ENCODE measurements at places on chromosomes 1 and 21. TPM values are rescaled to one million over a fixed set of nuclear protein-coding genes. Genes with fewer than 3 reads are reported as not detected.
A peak's percentile ranks its signal among the peaks of the same experiment; 100 is the strongest.

Gene NBPF20
- 2.5 TPM for total RNA-seq

Gene CYP2J2
- total RNA-seq = 4.2 TPM

Gene ITLN2
- total RNA-seq = not detected

Gene ALPL
- 1.4 TPM for total RNA-seq

Gene NR5A2
- 0.23 TPM for total RNA-seq

Gene CFHR2
- not detected for total RNA-seq

Gene GAS5
- 584 TPM for total RNA-seq

Gene LMX1A
- not detected for total RNA-seq

GRCh38 chr1:32538887-32539583 lies at the start of gene ZBTB8A:
Gene ZBTB8A (plus strand): TSS chr1:32539427. CDS start chr1:32592932, 53,505 bp downstream.
- DNase-seq = peak; percentile 66

DNA sequence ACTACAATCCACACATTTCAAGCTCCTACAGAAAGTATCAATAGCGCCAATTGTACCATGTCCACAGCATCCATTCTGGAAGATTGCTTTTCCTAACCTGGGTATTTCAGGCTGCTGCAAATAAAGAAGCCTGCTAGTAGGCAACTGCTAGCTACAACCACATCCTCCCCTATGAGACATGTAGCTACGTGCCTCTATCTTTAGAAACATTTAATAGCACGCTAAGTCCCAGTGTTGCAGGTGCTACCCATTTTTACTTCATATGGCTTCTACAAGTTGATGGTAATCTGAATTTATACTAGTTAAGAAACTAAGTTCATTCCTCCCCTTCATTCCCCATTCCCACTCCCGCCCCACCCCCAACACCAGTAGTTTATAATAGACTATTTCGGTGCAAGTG lies 7.4 kb upstream of the AMPD1 start:
- no peak for DNase-seq

- no peak for DNase-seq
Observed at GRCh38 chr1:97350241-97350640, 570.6 kb downstream of the DPYD start.

DNA sequence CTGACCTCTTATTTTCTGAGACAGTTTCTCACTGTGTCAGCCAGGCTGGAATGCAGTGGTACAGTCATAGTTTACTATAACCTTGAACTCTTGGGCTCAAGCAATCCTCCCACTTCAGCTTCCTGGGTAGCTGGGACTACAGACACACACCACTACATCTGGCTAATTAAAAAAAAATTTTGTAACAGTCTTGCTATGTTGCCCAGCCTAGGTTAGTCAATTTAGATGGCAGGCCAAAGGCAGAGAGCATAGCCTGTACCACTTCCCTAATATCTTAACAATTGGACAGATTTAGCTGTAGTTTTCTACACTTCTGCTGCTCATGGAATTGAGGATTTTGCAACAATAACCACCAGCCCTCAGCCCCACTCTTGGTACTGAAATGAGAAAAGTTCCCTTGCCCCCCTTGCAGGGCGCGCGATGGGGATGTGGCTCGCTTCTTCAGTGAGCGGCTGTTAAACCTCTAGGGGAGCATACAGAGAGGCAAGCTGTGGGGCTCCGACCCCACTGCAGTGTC lies 34.9 kb upstream of the PTGFRN start:
- DNase-seq = peak; percentile 48

DNA sequence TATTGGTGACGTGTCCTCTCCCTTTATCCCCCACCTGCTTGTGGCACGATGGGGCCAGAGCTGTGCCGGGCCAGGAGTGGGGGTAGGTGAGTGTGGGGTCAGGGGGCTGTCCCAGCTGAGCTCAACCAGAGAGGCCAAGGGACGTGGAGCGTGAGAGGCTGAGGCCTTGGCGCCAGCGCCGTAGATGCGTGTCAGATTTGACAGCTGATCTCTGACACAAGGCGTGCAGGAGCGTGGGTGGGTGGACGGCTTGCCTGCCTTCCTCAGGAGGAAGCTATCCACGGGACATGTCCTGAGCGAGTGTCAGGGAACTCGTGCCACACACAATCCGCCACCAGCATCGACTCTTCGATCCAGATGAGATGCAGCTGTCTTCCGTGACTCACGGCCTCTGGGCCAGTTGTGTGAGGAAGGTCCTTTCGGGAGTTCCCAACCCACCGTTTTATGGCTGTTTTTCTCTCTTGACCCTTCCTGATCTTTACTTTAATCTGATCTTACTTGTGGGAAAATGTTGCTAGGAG lies 56.7 kb downstream of the SPSB1 start:
- DNase-seq = no peak

GRCh38 chr1:178284058-178284457 lies 190.2 kb downstream of the RASAL2 start:
- DNase-seq = no peak

DNA sequence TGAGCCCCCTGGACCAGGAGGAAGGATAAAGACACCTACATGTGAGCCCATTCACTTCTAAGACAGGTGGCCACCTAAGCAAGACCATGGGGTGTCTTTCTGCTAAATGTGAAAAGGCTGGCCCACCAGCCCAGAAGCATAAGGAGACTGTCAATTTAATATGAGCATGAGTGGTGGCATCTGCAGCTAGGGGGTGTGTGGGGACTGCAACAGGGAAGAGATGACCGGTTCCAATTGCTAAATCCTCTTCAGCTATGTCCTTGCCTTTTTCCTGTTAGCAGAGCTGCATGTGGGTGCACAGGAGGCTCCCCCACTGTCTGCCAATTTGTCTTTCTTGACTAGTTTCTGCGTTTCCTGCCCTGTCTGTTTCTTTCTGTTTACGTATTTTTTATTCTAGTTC lies 22.3 kb upstream of the BMP8A start:
- DNase-seq = no peak

- DNase-seq = no peak
Observed at GRCh38 chr1:235006132-235006721, 122.4 kb downstream of the TOMM20 start.

DNA sequence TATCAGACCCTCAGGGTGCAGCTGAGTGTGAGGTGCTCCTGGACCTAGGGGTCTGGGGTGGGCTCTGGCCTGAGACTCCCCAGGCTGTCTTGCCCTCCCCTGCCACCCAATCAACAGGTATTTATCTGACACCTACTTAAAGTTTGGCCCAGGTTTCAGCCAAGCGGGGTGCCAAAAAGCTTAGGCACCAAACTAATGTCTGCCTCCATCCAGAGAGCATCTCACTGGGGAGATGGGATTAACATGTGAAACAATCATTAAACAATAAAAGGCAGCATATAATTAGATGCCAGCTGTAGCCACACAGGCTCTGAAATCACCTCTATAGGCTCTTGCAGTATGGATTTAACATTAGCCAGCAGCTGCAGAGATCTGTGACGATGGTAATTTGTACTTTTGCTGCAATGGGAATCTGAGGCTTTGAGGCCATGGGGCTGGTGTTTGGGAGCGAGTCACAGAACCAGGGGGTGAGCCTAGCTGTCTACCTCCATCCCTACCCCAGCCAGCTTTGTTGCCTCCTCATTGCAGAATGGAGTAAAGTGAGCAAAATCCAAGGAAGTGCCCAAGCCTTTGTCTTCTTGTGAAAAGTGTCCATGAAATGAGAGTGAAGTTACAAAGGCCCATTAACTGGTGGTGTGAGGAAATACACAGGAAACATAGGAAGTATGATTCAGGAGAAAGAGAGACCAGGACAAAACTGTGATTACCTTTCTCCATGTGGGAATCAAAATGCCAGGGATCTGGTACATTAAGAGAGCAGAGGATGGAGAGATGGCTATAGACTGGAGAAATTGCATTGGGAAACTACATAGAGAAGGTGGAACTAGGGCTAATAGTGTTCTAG lies 36.1 kb downstream of the EIF2D start:
- no peak for DNase-seq

GRCh38 chr1:246365708-246366107 lies 141.4 kb downstream of the SMYD3 start:
- no peak for DNase-seq

DNA sequence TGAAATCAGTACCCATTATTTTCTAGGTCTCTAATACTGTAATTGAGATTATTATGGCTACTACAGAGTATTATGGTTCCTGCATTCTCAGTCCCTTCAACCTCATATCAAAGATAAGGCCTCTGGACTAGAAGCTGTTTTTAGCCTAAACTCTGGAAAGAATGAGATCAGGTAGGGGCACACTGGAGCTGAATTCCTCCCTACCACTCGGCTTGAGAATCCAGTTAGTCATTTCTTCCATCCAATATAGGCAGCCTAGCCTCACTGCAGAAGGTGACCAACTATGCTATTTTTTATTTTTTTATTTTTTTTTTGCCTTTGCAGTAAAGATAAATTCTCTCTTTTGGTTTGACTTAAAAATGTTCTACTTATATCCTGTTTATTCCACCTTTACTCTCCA lies 8.0 kb upstream of the HAX1 start:
- no peak for DNase-seq

- DNase-seq = peak; percentile 87
Observed at GRCh38 chr1:9129266-9130041, 552 bp upstream of the GPR157 start.

DNA sequence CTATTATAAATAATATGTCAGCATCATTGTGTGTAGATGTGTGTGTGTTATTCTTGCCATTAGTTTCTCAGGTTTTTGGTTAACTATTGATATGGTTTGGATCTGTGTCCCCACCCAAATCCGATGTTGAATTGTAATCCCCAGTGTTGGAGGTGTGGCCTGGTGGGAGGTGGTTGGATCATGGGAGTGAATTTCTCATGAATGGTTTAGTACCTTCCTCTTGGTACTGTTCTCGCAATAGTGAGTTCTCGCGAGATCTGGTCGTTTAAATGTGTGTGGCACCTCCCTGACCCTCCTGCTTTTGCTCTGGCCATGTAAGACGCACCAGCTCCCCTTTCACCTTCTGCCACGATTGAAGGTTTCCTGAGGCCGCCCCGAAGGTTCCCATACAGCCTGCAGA lies 9.6 kb upstream of the POFUT2 start:
- DNase-seq = no peak

DNA sequence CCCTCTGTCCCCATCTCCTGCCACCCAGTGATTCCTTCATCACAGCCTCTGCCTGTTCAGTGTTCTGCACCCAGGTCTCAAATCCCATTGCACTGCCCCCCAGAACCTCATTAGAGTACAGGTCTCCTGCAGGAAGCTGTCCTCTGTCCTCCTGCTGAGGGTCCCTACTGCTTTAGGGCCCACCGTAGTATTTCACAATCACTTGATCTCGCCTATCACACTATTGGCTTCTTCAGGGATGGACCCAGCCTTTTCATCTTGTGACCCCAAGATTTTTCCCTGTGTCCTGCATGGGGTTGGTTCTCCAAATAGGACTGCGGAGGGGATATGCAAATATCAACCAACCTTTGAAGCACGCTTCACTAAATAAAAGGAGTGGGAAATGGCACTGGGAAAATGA lies 331.1 kb upstream of the AJAP1 start:
- no peak for DNase-seq

GRCh38 chr1:24901791-24902470 lies 28.1 kb downstream of the RUNX3 start:
- DNase-seq = no peak

DNA sequence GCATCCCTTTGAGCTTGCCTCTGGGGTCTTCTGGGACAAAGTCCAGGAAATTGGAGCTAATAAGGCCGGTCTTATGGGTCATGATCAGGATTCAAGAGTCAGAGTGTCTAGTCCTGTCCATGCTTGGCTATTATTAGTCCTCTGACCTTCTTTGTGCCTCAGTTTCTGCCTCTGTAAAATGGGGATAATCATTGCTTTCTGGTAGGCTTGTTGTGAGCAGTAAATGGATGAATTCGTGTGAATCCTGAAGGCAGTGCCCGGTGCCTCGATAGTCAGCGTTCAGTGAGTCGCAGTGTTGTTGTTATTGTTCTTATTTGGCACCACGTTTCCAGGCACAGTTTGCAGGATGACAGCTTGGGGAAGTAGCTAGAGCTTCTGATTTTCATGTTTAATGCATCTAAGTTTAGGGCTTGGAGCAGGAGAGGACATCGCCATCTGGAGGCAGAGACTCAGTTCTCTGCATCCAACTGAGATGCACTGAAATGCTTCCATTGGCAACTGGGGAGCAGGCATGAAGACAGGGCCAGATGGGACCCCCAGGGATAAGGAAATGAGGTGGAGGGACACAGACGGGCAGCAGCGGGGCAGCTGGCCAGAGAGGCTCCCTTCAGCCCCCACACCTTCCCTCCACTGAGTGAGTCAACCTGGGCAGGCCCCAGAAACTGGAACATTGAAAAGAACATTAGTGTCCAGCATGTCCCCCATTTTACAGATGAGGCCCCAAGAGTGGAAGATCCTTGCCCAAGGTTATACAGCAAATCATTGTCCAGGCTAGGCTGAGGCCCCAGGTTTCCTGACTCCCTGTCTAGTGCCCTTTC lies 160.3 kb downstream of the PTPRU start:
- DNase-seq = no peak

DNA sequence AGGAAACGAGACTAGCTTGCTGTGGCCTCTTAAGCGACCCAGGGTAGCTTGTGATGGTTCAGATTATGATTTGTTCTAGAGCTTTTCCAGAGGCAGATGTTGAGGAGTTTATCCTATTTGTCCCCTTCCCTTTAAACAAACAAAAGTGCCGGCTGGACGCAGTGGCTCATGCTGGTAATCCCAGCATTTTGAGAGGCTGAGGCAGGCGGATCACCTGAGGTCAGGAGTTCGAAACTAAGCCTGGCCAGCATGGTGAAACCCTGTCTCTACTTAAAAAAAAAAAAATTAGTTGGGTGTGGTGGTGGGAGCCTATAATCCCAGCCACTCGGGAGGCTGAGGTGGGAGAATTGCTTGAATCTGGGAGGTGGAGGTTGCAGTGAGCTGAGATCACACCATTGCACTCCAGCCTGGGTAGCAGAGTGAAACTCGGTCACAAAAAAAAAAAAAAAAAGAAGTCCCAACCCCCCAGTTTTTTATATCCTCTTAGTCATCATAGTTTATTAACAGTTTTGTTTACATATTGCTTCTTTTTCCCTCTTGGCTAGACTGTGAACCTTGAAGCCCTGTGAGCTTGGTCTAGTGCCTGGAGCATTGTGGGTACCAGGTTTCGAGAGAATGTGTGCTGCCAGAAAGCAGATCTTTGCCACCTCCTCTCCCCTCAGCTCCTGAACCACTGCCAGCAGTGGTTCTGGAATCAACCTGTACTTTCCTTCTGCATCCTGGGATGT lies 29.8 kb downstream of the MAPKAPK2 start:
- DNase-seq = peak; percentile 32

GRCh38 chr1:212606395-212607205 lies 2.0 kb upstream of the ATF3 start:
- peak; percentile 36 for DNase-seq
